Smooth muscle cell of bladder (primary cell): ENCODE measurements at places on chromosomes 6 and 20. TPM values are rescaled to one million over a fixed set of nuclear protein-coding genes. Genes with fewer than 3 reads are reported as not detected.

The RSPO4 gene
- not detected in 2 replicates for total RNA-seq

The SIRPB2 gene
- total RNA-seq, result not detected in 2 replicates

The GRM4 gene
- total RNA-seq, result under 0.01 TPM in 2 replicates

The SLC2A10 gene
- 62.2 and 112 TPM in 2 replicates for total RNA-seq

The IBTK gene
- 62.8 and 69.1 TPM in 2 replicates for total RNA-seq

The BMP5 gene
- under 0.01 and 2.1 TPM in 2 replicates for total RNA-seq
